ENCODE measurements at places on chromosomes 7 and 10.
A peak's percentile ranks its signal among the peaks of the same experiment; 100 is the strongest.

- DNase-seq, result no peak
These were observed 139.1 kb downstream of the TFPI2 start for GRCh38 chr7:93751421-93751820.

- DNase-seq, result no peak
These were observed 54.7 kb upstream of the AFAP1L2 start for GRCh38 chr10:114458955-114459354.

DNA sequence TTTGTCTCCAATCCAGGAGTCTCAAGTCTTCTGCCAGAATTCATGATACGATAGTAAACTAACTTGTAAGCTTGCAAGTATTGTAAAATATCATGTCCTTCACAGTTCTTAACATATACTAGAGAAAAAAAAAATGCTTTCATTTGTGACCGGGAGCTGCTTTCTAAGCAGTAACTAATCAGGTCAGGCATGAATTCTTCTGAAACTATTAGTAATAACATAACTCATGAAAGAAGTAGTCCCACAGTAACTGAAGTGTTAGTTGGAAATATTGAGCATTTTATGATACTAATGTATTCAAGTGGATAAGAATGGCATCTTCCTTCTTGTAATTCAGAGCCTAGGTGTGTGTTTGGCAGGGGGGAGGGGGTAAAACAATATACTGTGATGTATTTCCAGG lies 665.6 kb downstream of the DNAJB9 start:
- DNase-seq, result no peak

DNA sequence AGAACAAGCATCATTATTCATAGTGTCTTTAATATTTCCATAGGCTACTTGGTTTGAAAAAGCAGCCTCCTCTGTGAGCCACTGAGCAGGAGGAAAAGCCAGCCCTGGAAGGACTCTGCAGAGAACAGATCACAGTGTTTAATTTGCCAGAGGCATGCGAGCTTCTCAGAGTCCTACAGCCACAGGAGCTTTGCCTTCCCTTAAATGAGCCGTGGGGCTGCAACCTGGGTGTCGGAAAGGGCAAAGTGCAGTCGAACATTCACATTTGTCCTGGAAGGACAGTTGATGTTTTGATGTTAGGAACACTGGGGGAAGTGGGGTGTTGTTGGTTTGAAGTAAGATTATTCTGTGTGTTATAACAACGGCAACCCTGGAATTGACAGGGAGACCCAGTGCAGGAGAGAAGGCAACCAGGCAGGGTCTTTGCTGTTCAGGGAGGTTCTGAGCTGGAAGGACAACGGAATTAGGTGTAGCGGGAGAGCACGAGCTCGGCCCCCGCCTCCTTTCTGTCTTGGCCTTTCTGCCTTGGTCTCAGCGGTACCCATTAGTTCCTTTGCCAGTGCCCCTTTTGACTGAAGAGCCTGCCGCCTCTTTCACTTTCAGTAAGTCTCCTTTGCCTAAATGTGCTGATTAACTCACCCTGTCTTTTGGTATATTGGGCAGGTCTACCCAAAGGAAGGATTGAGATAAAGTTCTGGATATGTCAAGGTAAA lies 192.3 kb upstream of the PITRM1 start:
- DNase-seq, result no peak

DNA sequence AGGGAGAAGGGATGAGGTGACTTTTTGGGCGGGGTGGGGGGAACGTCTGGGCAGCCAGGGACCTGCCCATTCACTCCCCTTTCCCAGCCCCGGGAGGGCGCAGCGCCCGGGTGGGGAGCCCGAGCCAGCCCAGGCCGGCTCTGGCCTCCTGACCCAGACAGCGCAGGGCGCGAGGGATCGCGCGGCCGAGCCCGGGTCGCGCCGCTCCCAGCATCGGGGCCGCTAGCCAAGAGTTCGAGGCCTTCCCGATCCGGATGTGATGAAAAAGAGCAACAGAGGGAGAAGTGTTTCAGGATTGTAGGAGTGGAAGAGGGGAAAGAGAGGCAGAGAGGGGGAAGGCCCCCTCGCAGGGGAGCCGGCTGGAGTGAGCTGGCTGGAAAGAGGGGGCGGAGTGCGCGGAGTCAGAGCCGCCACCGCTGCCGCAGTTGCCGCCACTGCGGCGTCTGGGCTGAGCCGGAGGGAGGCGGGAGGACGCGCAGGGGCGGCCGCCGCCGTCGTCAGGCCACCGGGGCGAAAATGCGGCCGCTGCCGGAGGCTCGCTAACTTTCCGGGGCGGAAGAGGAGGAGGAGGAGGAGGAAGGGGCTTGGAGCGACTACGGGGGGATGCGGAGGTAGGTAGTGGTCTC lies at the start of gene MDFIC:
TSS of gene MDFIC (plus strand) at position 69 of the 626 bp plus-strand sequence. CDS start 940 bp downstream, outside the sequence.
- peak; percentile 54 for DNase-seq

DNA sequence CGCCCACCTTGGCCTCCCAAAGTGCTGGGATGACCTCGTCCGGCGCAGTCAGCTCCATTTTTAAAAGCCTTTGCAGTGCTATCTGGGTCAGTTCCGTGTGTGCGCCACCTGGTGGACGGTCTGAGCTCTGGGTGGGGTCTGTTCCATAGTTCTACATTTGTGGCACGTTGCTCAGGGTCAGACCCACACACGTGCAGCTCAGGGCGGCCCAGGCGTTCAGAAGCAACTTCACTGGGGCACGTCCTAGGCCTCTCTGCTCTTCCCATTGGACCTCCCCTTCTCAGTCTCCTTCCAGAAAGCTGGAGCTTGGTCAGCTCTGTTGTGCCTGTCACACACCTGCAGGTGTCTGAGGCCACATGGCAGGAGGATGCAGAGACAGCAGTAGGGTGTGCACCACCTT lies 137.9 kb downstream of the DNAJB6 start:
- no peak for DNase-seq

DNA sequence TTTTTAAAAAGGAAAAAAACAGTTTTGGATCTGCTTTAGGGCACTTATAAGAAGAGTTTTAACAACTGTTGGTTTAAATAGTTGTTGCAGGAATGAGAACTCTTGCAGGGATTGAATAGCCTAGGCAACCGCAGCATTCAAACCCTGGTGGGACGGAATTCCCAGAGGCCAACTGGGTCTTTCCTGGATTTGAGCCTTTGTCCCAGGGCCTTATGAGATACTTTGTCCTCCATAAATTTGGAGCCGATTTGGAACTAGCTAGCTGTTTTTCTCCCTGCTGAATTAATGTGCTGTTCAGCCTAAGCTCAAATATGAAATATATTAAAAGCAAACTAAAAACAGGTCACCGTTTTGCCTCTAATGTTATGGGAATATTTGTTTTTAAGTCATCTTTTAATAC lies 109.6 kb downstream of the LRMDA start:
- no peak for DNase-seq

GRCh38 chr10:102422545-102423129 lies 2.0 kb downstream of the FBXL15 start:
- DNase-seq, result peak; percentile 52

DNA sequence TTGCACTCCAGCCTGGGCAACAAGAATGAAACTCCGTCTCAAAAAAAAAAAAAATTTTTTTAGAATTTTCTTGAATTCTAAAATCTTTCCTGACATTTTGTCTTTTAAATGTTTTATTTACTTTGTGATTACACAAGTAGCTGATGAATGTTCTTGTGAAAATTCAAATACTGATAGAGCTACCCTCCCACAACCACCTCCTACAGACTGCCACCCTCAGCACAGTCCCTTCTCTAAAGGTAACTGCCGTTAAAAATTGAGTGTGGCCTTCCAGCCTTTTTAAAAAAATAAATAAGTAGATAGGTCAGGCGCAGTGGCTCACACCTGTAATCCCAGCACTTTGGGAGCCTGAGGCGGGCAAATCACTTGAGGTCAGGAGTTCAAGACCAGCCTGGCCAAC lies 15.1 kb downstream of the ENO4 start:
- no peak for DNase-seq

Measured in naive B cell (primary cell).